OCI-LY7 (cell line): ENCODE measurements at places on chromosomes 1 and 21.
A peak's percentile ranks its signal among the peaks of the same experiment; 100 is the strongest.

GRCh38 chr21:35291973-35292627 lies 243.0 kb upstream of the RUNX1 start:
- no peak for DNase-seq

GRCh38 chr1:11796036-11796828 lies 9.5 kb downstream of the MTHFR start:
- DNase-seq, result no peak

DNA sequence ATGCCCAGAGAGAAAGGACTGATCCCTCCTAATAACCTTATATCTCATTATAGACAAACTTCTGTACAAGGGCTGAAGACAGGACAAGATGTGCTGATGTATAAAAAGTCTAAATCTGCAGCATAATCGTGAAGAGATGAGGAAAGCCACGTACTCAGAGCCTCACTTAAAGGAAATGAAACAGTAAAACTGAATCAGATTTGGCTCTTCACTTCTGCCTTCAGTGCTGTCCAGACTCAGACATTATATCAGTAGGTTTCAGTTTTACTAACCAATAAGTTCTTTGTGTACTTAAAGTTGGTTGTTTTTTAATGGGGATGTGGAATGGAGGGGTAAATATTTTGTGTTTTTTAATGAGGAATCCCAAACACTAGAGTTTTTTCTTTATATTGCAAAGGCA lies 45.3 kb upstream of the RGS1 start:
- DNase-seq, result peak; percentile 12

GRCh38 chr1:30911059-30911954 lies 2.7 kb upstream of the SDC3 start:
- peak; percentile 74 for DNase-seq

- no peak for DNase-seq
Measured at GRCh38 chr1:36397083-36397377, 678 bp downstream of the LSM10 start.

DNA sequence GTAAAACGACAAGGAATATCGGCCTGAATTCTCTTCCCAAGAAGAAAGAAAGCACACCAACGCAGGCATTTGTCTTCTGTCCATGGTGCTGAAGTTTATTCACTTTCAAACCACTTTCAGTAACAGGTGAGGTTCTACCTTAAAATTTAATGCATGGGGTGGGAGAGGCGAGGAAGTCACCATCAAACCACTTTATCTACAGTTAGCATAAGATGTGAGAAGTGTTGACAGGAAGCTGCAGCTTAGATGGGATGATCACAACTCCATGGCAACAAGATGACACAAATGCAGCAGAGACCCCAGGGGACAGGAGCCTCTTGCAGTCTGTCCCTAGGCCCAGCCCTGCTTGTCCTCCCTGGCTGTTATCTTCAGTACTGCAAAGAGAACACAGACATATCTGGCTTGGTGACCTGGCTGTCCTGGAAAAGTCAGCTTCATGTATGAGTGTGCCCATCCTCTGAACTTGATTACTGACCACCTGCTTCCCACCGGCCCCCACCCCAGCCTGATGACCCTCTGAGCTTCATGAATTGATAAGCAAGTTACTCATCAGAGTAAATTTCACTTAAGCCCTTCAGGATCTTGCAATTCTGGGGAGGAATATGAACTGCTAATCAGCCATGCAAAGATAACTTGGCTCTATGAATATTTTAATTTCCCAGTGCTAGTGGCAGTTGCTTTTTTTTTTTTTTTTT lies 1.8 kb downstream of the NPPA start:
- peak; percentile 43 for DNase-seq

- DNase-seq, result no peak
Measured at GRCh38 chr1:161907265-161907664, 116.4 kb downstream of the OLFML2B start.

DNA sequence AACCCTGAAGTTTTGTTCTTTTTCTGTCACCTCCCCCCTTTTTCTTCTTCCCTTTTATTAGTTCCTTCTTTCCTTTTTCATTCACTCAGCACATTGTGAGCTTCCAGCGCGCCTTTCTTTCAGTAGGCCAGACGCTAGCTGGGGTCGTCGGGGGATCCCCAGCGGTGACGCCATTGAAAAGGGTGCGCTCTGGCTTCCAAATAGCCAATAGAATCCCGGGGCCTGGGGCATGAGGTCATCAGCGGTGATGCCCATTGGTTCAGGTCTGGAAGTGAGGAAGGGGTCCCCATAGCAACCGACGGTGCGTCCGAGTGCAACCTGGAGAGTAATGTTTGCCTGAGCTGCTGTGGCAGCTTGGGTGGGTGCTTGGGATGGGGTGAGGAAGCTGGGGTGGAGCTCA lies 6.9 kb upstream of the EFNA3 start:
- no peak for DNase-seq

DNA sequence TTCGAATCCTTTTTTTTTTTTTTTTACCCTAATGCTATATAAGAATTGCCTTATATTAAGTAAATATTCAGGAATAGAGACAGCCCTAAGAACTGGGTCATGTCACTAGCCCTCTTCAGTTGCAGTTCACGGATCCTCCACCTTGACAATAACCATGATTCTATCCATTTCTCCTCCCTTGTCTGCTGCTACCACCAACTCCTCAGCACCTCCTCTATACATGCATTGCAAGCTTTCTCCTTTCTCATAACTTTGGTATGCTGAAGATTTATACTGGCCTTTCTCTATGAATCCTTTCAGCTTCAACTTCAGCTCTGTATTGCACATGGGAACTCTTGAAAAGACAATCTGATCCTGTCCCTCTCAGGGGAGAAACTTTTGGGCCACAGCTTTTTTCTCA lies 14.3 kb upstream of the DR1 start:
- DNase-seq, result no peak

DNA sequence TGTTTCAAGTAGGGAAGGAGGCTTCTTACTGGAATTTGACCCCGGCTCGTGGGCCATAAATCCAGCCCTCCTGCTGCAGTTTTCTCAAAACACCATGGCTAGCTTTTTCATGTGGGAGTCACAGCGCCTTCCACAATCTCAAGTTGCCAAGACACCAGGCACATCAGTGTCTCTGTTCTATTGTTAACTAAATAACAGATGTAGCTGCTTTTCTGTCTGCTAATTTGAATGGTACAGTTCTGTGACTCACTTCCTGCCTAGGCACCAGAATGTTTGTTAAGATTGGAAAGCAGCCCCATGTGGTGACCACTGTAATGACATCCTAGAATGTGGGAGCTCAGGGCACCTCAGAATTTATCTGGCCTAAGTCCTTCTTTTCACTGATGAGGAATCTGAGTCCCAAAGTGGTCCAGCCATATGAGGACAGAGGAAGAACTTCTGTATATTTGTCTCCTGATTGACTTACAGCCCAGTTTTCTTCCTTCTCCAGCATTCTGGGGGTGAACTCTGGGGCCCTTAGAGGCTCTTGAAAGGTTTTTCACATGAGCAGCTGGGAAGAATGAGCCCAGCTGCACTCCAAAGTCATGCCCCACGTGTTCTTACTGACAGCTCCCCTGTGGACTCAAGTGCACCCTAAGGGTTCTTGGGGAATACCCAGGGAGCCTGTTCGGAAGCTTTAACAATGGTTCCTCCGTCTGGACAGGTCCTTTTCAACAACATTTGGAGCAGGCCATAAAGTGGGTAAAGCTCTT lies 27.5 kb downstream of the TRIM45 start:
- DNase-seq, result peak; percentile 52

DNA sequence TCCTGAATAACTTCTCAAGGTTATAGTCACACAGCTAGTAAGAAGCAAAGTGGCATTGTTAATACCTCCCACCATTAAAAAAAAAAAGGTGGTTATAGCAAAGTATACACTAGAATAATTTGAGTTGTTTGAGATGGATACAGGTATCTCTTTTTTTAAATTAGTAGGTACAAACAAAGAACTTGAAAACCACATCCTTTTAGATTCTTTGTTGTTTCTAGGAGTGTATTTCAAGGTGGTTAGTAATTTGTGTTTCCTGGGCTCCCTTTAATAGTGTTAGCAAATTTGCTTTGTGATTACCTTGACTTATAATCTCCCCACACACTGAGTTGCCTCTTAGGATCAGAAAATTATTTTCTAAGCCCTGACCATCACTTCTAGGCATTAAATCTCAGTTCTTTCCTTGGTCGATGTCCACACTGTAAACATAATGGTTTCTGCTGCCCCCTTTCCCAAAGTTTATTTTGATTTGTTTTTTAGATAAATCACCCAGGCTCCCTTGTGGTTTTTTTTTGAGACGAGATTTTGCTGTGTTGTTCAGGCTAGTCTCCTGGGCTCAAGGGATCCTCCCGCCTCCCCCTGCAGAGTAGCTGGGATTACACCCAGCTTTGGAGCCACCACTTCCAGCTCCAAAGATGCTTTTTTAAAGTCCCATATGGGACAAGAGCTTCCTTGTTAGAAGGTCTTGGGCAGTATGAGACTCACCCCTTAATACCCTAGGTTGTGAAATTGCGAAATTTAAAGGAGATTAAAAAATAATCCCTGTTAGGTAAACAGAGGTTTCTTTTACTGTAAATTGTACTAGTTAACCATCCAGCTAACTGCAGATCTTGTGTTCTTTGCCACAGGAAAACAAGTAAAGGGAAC lies 6.2 kb downstream of the AKIRIN1 start:
- no peak for DNase-seq

- no peak for DNase-seq
Measured at GRCh38 chr21:25281134-25281533, 326.1 kb downstream of the MRPL39 start.

DNA sequence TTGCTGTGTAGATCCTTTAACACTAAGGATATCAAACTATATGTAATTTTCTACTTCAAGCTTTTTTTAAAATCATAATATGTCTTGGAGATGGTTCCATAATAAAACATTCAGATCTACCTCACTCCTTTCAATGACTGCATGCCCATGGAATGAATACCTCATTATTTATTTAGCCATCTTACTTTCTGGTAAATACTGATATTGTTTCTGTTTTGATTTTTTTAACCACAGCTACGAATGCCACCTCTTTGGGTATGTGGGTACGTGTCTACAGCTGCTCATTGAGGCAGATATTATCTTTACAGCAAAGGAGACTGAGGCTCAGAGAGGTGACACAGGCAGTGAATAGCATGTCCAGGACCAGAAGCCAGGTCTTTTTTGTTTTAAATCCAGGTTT lies 215.7 kb downstream of the ST6GALNAC3 start:
- DNase-seq, result no peak

DNA sequence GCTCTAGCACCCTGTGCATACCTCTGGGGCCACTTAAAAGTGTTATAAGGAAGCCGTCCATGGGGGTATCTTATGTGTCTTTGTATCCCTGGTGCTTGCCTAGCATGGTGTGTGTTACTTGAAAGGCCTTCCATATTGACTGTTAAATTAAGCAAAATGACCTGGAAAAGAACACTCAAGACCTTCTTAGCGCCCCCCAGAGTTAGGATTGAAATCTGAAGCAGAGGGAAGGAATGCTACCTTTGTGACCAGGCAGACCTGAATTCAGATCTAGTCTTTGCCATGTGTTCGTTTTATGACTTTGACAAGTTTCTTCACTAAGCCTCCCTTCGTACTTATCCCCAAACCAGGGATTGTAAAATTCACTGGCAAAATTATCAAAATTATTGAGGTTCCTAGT lies 59.9 kb downstream of the SLC22A15 start:
- no peak for DNase-seq

- no peak for DNase-seq
Measured at GRCh38 chr1:153790313-153790965, 15.2 kb downstream of the SLC27A3 start.

- no peak for DNase-seq
Measured at GRCh38 chr1:6743189-6744101, 41.8 kb upstream of the CAMTA1 start.
